ENCODE measurements at places on chromosomes 3 and 15.

DNA sequence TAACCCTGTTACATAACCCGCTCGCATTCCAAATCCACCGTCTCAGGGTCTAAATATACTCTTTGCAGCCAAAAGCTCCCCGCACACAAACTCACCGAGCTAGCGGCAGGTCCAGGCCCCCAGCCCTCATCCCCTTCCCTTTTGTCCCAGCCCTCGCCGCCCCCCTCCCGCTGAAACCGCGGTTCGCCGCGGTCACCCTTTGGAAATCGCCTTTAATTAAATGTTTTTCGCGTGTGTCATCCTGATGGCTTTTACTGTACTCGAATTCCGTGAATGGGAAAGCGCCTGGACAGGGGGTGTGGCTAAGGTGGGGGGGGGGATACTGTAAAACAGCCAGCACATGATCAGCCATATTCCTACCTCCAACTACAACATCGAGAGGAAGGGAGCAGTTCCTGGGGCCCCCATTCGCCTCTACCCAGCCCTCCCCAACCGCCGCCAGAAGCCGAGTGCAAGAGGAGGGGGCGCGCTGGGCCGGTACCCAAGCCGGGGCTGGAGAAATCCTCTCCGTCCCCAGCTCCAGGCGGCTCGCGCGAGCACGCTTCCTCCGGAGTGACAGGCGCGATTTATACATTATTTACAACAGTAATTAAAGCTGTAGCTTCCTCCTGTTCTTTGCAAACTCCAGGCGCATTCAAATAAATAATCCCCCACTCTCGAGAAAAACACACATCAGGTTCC, 1.7 kb downstream of the RORA start:
- peak; percentile 47 for DNase-seq

DNA sequence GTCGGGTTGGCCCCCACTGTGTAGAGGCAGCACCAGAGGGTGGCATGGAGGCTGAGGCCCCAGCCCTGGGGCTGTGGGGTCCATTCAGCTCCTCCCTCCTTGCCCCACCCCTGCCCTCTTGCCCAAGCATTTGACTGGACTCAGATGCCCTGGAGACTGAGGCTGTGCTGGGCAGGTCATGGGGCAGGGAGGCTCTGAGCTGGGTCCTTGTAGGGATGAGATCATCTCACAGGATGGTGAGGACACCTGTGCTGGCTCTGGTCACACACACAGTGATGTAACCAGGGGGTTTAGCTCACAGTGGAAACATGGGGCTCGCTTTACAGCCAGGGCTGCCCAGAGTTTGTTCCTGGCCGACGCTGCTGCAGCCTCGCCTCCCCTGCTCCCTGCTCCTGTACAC, 17.8 kb downstream of the ALPK3 start:
- no peak for DNase-seq

- DNase-seq: no peak
Observed at GRCh38 chr3:155448531-155448930, 155.0 kb upstream of the STRIT1 start.

DNA sequence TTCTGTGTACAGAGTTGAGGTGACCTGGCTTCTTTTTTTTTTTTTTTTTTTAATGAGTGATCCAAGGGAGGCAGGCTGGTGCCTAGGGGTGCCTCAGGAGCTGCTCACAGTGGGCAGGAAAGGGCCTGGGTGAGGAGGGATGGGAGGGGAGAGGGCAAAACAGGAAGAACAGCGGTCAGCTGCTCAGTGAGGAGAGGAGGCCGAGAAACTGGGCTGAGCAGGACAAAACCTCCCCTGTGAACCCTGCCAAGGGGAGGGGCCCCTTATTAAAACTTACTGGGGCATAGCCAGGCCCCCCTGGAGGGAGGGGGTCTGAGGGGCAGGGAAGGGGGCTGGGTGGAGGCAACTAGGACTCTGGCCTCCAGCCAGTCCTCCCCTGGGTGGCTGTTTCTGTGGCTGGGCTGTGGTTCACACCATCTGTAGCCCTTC, 3.5 kb downstream of the PLEKHO2 start:
- no peak for DNase-seq

- no peak for DNase-seq
Observed at GRCh38 chr3:64138656-64139375, 86.5 kb downstream of the PRICKLE2 start.

GRCh38 chr3:183477801-183478456, 49.5 kb upstream of the MCF2L2 start:
- peak; percentile 91 for DNase-seq

DNA sequence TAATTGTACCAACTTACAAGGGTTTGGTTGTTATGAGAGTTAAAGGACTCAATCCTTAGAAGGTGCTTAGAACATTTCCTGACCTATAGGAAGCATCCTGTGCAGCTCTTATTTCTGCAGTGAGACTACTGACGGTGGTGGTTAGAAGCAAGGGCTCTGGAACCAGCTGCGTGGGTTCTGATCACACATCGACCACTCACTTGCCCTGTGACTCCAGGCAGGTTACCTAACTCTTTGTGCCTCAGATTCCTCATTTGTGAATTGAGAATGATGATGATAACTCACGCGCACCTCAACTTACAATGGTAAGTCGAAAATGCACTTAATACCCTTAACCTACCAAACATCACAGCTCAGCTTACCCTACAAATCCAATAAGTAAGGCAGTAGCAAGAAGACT, 80.7 kb upstream of the SPATA12 start:
- DNase-seq: no peak

GRCh38 chr15:73982222-73982962, 9.7 kb downstream of the STOML1 start:
- no peak for DNase-seq

DNA sequence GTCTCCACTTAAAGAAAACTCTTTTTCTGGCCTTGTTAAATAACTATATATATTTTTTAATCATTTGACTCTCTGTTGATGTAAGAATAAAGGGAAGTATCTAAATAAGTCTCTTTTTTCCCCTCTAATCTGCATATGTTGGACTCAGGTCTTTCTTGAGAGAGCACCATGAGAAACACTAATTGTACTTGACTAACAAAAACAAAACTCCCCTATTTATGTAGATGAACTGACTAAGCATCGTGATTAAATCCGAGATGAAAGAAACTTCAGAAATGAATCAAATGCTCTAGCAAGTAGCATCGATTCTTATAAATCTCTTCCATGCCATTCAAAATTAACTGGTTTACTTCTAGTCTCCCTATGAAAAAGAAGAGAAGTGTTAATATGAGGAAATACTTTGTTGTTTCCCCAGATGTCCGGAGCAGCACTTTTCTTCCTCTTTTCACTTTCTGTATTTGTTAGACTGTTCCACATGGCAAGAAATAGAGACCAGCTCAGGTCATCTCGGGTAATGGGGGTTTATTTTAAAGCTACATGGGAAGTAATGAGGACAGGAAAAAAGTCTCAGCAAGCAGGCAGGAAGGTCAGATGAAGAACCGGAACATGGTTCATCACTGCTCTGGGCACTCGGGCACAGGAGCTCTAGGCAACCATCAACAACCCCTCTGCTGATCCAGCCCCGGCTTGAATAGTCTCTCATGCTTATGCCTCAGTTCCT, 288.3 kb downstream of the CNTN6 start:
- no peak for DNase-seq

DNA sequence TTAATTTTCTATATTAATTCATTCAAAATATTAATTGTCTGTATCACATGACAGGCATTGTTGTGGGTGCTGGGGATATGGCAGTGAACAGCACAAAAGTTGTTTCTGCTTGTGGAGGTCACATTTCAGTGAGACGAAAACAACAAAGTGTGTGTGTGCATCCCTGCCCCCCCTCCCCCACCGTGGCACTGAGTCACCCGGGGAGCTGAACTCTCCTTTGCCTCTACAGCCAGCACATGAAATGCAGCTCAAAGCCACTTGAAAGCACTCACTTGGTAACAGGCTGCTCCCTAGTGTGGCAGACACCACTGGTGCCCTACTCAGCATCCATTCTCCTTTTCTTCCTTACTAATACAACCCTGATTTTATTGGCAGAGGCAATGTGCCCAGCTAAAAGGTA, 16.9 kb upstream of the SCAMP5 start:
- DNase-seq: peak; percentile 33

GRCh38 chr15:85155360-85155759, 173.7 kb downstream of the PDE8A start:
- DNase-seq: no peak

DNA sequence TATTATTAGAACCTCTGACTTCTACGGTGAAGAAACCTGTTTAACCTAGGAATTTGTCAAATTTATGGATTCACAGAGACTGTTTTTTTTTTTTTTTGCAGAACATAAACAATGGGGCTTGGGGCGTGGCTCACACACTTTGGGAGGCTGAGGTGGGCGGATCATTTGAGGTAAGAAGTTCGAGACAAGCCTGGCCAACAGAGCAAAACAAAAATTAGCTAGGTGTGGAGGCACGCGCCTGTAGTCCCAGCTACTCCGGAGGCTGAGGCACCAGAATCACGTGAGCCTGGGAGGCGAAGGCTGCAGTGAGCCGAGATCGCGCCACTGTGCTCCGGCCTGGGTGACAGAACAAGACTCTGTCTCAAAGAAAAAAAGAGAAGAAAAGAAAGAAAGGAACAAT, 3.0 kb downstream of the ZBTB11 start:
- no peak for DNase-seq

DNA sequence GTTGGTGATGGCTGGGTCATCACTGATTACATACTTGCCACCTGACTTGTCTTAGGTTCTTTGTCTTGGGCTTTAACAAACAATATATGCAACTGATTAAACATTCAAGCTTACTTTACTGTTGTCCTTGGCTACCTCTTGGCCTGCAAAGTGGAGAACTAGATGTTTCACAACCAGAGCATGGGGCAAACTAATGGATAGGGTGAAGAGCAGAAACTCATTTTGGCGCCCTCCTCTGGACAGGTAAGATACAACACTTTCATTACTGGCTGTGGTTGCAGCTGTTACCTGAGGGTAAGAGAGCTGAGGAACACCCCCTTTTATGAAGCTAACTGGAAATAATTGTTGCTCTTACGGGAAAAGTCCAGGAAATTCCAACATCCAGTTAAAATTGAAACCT, 262.1 kb downstream of the NAALADL2 start:
- peak; percentile 70 for DNase-seq

DNA sequence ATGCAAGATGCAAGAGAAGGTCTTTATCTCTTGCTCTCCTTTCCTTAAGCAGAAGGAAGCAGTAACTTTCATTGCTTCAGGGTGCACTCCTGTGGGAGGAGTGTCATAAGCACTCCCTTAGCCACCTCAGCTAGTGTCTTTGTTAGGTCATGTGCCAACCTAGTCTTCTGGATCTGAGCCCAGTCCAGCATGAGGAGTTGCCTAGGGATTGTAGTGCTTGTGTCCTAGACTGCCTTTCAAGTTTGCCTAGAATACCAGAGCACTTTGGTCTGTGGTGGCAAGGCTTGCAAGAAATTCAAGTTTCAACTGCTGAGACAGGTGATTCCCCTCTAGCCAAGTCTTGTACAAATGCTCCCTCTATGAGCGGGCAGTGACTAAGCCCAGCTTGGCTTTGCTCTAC, 633.6 kb downstream of the ZNF385D start:
- DNase-seq: no peak
